ENCODE measurements at places on chromosomes 1 and 21.

GRCh38 chr1:94597701-94598100 lies 56.1 kb upstream of the F3 start:
- no peak for DNase-seq

GRCh38 chr1:1627261-1627828 lies 4.6 kb upstream of the MMP23B start:
- no peak for DNase-seq

DNA sequence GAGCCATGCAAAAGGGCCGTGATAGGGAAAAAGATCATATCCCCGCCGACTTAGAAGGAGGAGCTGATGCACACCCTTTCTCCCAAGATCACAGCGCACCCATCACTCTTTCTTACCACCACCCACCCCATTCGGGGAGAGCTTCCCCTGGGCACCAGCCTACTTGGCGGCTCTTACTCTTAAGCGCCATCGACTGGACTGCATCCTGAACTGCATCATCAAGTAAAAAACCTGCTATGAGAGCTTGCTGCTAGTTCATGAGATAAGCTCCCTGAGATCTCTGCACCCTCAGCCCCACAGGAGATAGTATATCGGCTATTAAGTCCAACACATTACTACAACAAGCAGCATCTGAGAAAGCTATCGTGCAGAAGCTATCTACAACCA lies 125.1 kb downstream of the BARHL2 start:
- no peak for DNase-seq

DNA sequence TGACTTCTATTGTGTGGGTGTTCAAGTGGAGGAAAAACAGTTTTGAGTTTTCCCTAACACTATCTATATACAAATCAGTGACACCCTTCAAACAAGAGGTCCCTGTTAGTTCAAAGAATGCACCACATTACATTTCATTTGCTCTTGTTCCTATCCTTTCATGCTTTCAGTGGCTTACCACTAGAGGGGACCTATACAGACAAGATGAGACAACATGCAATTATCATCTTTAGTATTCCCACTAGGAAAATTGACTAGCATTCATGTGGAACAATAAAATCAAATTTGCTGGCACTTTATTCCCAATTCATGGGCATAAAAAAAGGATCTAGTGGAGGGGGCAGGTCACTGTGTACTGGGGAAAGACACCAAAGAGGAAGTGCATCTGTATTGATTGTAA lies 13.3 kb upstream of the SIPA1L2 start:
- DNase-seq: no peak

DNA sequence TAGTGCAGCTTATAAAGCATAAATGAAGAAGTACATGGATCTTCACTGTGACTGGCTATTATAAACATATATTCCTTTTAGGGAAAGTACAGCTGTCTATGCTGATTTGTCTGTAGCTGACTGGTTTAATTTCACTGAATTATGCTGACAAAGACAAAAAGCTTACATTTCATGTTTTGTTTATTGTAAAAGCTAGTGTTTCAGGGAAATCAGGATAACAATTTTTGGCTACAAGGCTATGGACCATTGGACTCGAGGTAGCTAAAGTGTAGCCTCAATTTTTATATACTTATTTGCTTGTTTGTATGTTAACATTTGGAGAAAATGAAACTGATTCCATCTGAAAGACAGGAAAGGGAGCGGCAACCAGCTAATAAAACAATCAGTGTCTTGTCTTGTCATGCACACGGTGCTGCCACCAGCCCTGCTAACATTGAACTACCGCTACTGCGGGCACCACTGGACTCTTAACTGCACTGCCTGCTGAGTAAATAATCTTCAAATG lies 480.2 kb downstream of the COL11A1 start:
- DNase-seq: peak; percentile 44

DNA sequence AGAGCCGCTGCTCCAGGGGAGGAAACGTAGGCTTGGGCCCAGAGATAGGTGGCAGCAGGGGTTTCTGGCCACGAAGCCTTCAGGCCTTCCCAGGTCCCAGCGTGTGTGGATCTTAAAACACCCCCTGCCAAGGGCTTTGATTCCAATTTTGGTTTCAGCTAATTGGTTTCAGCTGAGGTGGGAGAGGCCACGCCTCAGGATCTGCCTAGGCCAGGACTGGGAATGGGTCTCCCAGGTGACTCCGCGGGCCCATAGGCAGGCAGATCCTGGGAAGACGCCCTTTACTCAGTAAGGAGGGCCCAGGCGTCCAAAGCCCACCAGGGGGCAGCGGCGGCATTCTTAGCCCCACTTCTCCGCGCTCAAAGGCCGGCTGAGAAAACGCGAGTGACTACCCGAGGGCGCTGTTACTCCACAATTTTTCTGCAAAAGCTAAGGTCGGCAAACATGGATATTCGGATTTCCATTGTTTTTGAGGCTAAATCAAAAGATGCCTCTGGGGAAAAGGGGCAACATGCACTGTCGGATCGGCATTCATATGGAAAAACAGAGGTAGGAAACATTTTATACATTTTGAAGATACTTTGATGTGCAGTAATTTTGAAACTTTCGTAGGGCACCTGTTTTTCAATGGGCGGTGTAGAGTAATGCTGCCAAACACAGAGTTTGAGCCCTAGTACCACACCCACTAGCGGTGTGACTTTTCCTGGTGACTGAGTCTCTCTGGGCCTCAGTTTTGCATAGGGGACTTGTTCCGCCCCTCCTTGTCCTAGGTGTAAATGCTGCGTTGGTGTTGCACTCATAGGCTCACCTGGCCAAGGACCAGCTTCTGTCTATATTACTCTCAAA lies 31.8 kb upstream of the BCL10 start:
- DNase-seq: peak; percentile 64

DNA sequence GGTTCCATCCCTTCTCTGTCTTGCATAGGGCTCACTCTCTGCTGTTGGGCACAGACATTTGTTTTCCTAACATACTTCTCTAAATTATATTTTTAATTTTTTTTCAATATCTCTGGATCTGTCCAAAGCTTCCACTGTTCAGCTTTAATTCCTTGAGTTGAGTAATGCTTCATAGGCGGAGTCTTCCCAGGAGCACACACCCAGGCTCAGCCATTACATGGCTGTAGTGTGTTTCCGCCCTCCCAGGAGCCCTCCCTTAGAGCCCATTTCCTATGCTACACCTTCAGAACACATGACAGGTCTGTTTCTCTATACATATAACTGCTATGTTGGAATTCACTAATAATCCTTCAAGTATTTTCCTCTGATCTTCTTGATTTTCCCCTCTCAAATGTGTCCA lies 297.4 kb downstream of the PBX1 start:
- DNase-seq: no peak

- DNase-seq: no peak
Measured at GRCh38 chr1:1291023-1291528, 10.8 kb downstream of the SCNN1D start.

GRCh38 chr1:61043010-61043820 lies 39.1 kb upstream of the NFIA start:
- DNase-seq: peak; percentile 70

DNA sequence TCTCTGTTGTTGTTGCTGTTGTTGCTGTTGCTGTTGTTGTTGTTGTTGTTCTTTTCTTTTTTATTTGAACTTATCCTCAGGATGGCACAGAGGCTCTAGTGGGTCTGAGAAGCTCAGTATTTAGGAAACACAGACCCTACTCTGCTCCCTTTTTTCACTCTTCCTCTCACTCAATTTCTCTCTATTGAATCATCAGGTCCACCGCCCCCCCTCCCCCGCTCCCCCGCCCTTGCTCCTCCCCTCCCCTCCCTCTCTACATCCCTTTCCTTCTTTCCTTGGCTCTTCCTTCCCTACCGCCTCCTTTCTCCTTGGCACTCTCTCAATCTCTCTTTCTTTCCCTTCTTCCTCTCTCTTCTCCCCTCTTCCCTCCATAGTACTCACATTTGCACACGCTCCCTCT lies 218.5 kb upstream of the ZC3H12A start:
- no peak for DNase-seq
